ENCODE measurements at places on chromosomes 6 and 20.

DNA sequence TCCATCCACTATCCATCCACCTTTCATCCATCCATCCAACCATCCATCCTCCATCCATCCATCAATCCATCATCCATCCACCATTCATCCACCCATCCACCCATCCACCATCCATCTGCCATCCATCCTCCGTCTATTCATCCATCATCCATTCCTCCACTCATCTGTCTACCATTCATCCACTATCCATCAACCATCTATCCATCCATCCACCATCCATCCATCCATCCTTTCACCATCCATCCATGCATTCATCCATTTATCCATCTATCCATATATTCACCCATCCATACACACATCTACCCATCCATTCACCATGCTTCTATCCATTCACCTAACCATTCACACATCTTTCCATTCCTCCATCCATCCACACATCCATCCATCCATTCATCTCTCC, 207.0 kb upstream of the CDH4 start:
- no peak for DNase-seq

DNA sequence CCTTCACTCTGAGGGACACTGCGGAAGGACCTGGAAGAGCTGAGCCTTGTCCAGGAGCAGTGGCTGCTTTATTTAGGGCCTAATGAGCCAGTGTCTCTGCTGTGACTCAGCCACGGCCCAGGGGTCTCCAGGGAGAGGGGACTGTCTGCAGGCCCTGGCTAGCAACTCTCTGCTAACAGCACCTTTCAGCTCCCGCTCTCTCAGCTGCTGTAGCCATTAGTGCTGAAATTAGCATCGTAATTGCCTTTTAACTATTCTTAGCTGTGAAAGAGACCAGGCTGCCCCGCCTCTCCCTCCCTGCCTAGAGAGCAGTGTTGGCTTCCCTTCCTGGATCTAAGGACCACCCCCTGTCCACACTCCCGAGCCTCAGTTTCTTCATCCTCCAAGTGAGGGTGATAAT, 53.1 kb upstream of the SLC32A1 start:
- no peak for DNase-seq

GRCh38 chr6:168370310-168370991, 50.9 kb upstream of the DACT2 start:
- DNase-seq = no peak

DNA sequence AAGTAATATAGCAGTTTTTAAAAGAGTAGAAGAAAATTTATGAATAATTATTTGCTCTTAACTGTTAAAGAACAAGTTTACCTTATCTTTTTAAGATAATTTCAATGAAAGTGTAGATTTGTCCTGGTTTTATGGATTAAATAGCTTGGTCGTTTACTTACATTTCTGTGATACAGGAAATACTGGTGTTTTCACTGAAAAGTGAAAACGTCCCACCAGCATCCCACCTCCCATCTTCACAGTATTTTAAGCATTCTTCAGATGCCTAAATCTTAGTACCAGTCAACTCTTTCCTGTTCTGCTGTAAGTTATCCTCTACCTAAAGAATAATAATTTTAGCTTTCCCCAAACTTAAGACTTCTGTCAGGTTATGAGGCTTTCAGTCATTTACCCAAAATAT, 5.8 kb downstream of the TAB2 start:
- DNase-seq = no peak

GRCh38 chr6:129785047-129785755, 75.2 kb upstream of the ARHGAP18 start:
- DNase-seq = no peak
